Fibroblast of upper back skin (primary cell): ENCODE measurements at places on chromosomes 1 and 21.

DNA sequence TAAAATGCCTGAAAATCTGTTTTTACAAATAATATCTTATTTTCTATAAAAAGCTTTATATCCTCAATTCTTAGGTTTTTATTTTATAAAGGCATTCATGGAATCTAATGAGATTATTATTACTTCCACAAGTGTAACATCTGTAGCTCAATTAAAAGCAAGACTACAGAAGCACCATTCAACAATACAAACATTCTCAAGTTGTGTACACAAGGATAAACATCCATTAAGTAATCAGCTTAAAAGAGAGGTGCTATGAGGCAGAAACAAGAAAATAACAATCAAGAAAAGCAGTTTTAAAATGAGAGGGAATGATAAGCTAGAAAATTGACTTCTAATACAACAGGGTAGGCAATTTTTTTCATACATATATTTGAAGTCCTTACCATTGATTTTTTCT is 326.1 kb downstream of the MRPL39 start:
- no peak for DNase-seq

- DNase-seq, result no peak
Measured at GRCh38 chr21:14073615-14074014, 137.1 kb downstream of the LIPI start.

DNA sequence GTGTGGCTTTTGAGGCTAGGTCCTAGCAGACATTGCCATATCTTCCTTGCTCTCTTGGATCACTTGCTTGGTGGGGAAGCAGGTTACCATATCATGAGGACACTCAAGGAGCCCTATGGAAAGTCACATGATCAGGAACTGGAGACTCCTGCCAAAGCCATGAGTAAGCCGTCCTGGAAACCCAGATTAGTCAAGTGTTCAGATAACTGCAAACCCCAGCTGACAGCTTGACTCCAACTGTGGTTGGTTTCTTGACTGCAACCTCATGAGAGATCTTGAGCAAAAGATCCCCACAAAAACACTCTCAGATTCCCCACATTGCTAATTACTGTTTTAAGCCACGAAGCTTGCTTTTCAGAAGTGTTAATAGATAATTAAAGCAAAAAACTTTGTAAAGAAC is 58.6 kb downstream of the CACNA1E start:
- peak; percentile 13 for DNase-seq

DNA sequence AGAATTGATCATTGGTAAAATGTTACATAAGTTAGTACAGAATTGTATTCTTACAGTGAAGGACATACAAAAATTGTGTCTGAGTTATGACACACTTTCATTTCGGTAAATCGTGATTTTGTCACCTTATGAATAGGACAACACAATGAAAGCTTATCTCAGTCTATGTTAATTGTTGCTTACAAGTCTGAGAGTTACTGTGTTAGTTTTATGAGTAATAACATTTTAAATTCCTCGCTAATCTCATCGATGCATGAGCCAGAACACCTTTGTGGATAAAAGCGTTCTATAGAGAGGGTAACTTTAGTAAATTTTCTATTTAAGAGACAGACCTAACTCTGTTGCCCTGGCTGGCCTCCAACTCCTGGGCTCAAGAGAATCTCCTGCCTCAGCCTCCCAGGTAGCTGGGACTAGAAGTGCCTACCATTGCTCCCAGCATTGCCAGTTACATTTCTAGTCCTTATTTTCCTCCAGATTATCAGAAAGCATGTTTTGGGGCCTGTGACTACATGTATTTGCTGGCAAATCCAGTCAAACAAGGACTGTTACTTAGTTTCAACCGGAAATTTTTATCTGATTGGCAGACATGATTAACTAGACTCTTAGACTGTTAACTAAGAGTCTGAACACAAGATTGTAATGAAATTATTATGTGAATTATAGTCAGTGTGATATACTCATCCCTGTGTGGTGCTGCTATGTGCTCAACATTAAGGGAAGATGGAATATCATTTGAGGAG is 3.0 kb downstream of the PRRC2C start:
- DNase-seq, result no peak

- DNase-seq, result no peak
Measured at GRCh38 chr1:25104932-25105561, 127.3 kb downstream of the SYF2 start.

DNA sequence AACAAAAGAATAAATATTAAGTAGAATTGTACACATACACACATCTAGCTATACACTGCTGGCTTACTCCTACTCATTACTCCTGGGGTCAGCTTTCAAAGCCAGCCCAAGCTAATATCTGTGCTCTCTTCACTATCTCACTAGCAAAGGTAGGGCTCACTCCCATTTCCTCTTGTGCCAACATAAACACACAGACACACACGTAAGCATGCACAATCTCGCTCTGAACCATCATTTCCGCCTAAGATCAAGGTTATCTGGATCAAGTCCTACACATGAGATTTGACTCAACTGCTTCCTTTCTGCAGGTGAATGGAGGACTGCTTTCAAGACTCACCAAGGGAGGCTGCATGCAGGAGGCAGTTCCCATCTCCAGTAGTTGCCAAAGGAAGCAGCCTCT is 28.8 kb upstream of the MTMR11 start:
- DNase-seq, result no peak

GRCh38 chr1:94471271-94471670 is 53.1 kb downstream of the ABCD3 start:
- no peak for DNase-seq

- peak; percentile 60 for DNase-seq
Measured at GRCh38 chr1:89454845-89455521, 69.6 kb upstream of the LRRC8B start.

DNA sequence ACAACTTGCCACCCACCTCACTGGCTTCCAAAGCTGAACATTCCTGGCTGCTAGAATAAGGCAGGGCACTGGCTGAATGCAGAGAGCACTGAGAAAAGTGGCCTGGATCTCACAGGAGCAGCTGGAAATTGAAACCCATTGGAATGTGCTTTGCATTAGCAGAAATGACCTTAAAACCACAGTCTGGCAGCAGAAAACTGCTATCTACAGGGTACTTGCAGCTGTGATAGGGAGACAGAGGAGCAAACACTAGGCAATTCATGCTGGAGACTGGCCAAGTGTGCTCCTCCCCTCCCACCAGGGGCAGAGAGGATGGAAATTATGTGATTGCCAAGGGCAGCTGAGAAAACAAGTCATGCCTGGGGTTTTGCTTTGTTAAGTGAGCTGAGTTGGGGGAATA is 47.2 kb downstream of the HSD3B1 start:
- peak; percentile 90 for DNase-seq

GRCh38 chr1:230824551-230824918 is 43.8 kb downstream of the C1orf198 start:
- peak; percentile 46 for DNase-seq

- peak; percentile 90 for DNase-seq
Measured at GRCh38 chr1:23577056-23578004, 18.0 kb upstream of the ID3 start.

DNA sequence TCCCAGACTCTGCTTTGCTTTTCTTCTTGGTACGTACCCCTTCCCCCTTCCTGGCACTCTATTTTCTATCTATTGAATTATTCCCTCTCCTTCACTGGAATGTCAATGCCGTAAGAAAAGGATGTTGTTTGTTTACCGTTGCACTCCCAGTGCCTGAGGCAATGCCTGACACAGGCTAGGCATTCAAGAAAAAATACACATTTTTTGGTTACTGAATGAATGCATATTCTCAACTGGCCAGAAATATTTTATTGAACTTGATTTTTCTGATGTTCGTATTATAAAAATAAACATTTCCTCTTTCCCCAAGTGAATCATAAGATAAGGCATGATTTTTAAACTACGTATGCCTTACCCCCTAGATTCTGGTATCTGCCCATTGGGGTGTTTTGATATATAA is 41.2 kb downstream of the GNG12 start:
- peak; percentile 50 for DNase-seq

DNA sequence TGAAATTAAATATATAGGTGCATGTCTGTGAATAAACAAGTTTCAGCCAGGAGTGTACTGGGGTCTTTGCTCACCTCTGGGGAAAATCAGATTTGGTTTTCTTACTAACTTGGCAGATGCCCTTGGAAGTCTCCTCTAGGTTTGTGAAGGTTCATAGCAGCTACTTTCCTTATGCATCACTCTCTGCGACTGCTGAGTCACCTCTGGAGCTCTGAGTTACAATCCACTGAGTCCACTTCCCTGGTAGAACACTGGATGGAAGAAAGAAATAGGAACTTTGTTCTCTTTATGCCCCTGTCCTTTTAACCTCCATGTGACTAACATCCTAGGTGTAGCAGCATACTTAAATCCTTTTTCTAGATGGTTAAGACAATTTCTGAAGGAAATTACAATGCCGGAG is 4.4 kb upstream of the FASLG start:
- DNase-seq, result peak; percentile 73

GRCh38 chr1:71014178-71014579 is 33.4 kb downstream of the PTGER3 start:
- peak; percentile 75 for DNase-seq

GRCh38 chr1:234141006-234141405 is 232.2 kb upstream of the COA6 start:
- DNase-seq, result no peak

DNA sequence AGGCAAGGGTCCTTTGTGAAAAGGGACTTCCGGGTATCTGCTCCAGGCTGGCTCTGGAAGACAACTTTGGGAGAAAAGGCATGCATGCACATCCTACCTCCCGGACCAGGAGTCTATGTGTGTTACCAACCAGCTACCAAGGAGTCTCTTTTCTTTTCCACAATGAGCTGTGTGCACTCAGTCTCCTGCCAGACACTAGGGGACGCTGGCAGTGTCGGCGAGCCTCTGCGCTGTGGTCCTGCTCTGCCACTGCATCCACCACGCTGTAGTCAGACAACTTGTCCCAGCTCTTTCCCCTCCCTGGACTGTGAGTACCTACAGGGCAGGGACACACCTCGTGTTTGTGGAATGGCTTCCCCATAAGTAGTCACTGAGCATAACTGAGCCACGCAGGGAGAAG is 5.1 kb upstream of the SSR2 start:
- DNase-seq, result peak; percentile 29

- DNase-seq, result peak; percentile 90
Measured at GRCh38 chr1:101241485-101242225, 4.8 kb downstream of the S1PR1 start.
